ENCODE measurements at places on chromosomes 3 and 15.
A peak's percentile ranks its signal among the peaks of the same experiment; 100 is the strongest.

DNA sequence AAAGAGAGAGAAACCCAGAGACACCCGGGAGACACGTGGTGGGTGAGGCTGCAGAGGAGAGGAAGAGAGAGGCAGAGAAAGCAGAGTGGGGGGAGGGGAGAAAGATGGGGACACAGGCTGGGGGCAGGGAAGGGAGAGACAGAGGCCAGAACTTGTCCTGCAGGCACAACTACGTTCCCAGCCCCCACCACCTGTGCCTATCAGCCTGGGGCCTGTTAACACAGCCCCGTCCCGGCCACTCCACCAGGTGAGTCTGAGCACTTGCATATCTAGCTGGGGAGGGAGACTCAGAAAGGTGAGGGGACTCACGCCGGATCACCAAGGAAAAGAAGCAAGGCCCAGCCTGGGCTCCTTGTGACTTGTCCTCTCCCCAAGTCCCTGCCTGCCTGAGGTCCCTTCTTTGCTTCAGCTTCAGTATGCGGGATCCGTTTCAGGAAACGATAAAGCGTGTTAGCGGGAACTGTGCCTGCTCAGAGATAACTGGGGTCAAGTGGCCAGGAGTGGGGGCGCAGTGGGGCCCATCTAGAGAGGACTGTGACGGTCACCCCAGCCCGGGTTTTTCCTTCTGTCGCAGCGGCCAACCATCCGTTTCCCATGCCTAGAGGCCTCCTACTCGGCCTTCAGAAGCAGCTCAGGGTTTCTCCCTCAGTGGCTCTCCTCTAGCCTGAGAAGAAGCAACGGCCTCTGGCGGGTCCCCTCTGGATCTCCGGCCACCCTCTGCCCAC, 10.3 kb downstream of the LINGO1 start:
- no peak for DNase-seq

GRCh38 chr3:140823106-140823505, 118.5 kb upstream of the SLC25A36 start:
- DNase-seq = peak; percentile 12

GRCh38 chr15:68426116-68426515, 5.8 kb downstream of the ITGA11 start:
- DNase-seq = no peak

DNA sequence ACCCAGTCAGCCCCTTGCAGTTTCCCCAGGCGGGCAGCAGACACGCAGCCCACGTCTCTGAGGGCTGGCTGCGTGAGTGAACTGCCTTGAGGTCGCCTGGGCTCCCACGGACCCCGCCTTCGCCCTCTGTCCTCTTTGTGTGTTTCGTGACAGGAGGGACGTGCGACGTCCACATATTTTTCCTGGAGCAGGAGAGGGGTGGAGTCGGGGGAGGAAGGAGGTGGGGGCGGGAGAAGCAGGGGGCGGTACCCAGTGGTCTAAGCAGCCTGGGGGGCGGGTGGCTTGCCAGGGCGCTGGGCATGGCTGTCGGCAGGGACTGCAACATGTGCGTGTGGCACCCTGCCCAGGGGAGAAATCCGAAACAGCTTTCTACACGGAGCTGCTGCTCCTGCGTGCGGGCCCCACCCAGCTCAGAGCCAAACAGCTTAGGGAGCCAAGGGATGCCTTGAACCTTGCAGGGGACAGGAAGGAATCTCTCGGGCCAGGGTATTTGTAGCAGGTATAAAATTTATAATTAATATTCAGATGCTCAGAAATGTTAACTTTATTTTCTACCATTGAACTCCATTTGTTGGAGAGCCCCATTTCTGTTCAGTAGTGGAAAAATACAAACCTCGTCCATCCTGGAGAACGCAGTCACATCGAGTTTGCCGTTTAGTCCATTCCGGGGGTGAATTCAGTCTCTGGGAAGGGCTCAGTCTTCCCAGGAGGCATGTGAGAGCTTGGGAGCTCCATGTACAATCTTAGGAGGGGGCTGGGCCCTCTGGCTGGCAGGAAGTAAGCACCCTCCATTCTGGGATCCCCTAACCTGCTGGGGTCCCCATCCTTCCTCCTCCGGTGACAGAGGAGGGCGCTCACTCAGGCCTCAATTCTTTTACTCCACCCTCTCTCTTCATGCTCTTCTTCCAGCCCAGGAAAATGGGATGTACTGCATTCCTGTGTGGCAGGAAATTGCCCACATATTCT, 79.1 kb upstream of the MEF2A start:
- peak; percentile 95 for DNase-seq

GRCh38 chr3:129239991-129240390, 9.4 kb upstream of the COPG1 start:
- DNase-seq = no peak

DNA sequence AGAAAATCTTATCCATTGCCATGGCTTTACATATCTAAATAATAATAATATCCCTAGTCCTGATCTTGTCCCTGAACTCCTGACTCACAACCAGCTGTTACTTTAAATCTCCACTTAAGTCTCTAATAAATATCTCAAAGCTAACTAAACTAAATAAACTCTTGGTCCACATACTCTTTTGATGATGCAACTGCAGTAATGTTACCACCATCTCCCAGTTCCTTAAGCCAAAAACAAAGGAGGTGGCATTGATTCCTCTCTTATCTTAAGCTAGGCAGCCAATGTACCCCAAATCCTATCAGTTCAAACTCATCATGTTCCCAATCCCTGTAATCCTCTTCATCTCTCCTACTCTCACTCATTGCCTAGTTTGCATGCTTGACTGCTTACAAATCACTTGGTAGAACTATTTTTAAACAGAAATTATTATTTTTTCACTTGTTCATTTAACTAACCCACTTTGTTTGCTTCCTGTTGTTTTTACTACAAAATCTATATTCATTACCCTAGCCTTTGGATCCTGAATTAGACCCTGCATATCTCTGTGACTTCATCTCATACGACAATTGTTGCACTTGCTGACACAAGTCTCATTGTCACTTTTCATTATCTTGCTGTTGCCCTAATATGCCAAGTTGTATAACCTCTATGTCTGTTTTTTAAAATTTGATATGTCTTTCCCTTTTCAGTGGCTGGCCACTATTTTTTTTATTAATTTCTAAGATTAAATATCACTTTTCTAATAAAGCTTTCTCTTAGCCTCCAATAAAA, 462.2 kb downstream of the ZPLD1 start:
- DNase-seq = no peak

DNA sequence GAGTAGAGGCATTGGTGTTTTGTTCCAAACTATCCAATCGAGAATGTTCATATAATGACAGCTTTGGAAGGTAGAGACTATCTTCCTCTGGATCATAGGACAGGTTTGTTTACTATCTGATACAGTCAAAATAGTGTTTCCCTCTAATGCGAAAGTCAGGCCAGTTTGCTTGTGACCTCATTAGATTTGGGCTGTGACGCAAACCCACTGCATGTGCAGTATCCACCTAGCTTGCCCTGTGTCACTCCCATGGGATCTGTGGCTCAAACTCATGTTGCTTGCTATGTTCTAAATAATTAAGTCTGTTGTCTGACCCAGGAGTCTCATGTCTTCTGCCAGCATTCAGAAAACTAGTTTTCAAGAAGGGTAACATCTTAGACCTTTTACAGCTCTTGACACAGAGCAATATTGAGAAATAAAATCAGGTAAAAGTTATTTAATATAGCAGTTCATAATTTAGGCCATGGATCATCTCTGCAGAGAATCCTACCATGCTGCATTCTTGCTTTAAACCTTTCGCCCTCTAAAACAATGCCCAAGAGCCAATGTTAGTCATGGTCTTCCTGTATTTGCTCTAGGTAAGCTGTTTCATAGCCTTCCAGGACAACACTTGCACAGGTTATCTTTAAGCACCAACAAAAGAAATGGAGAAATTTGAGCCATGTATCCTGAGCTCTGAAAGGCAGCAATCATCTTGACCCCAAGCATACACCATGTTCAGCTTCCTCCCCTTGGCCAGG, 26.4 kb downstream of the NIT2 start:
- DNase-seq = no peak
